ENCODE measurements at places on chromosomes 5 and 9.

- no peak for DNase-seq
These were observed 334.6 kb upstream of the TUSC1 start for GRCh38 chr9:26012797-26013196.

GRCh38 chr9:123480791-123481190 is 124.8 kb downstream of the CRB2 start:
- DNase-seq, result no peak

DNA sequence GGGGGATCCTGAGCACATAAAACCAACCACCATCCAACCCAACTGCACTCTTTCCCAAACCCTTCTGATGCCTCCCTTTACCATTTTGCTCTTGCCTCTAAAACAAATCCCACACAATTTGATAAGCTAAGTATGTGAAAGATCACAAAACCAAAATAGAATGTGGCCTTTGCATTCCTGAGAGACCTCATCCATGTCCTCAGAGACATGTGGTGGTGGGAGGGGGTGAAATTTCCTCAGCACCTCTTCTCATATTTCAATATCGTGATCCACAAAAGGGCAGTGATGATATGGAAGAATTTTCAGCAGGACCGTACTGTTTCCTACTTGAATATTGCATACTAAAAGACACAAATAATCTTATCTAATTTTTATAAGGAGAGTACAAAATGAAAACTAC is 423.3 kb downstream of the TLE1 start:
- no peak for DNase-seq

GRCh38 chr5:131384173-131384572 is 120.3 kb downstream of the CDC42SE2 start:
- DNase-seq, result no peak

DNA sequence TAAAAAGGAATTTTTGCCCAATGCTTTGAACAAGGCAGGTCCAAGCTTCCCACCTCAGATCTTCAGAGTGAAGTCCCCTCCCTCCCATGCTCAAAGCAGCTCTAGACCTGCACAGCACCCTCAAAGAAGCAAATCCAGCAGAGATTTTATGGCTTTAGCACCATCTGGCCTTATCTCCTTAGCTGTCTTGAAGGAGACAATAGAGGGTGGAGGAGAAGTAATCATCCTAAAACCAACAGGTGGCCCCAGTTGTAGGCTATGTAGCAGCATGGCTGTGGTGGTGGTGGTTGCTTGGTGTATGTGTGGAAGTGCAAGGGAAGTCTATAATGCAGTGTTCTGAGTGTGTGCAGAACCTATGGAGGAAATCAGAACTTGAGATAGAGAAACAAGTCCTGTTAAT is 140.1 kb downstream of the GRIA1 start:
- DNase-seq, result no peak

GRCh38 chr5:33340195-33340594 is 100.6 kb upstream of the TARS1 start:
- no peak for DNase-seq

DNA sequence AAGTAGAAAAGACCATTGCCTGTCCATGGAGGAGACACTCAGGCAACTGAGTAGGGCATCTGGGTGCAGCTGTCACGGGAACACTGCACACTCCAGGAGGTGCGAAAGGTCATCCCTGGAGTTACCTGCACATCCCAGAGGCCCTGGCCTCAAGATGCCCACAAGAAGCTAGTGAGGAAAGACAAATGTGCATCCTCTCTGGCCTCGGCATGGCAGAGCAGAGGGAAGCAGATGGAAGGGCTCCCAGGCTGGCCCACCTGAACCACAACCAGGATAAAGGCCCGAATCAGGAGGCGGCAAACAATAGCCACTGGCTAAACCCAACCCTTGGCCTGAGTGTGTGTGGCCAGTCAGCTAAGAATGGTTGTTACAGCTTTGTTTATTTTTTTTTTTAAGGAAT is 231.7 kb downstream of the SYK start:
- DNase-seq, result no peak

DNA sequence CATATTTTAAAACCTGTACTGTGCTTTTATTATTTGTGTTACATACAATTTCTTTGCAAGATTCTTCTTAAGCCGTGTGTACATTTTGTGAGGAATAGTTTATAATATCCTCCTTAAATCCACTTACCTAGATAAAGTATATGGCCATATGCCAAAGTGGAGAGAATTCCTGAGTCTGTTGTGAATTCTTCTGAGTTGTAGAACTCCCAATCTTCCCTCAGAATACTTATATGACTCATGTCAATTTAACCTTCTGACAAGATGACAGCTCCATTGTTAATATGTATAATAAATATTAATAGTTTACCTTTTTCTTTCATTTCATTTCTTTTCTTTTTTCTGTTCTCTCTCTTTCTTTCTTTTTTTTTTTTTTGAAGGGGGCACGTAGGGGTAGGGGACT is 6.0 kb upstream of the RICTOR start:
- no peak for DNase-seq

DNA sequence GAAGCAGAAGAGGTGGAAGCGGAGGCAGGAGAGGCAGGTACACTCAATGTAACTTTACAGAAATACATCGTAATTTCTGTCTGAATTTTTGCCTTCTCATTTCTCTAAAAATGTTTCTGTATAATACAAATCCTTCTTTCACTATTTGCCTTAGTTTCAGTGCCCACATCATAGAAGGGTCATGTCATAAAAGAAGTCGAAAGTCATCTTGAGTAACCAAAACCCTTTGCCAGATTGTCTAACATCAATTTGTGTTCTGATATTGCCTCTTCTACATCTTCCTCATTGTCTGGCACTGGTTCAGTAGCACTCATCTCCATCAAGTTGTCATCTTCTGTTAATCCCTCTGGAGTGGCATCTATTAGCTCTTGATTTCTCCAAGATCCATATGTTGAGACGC is 6.2 kb upstream of the CYFIP2 start:
- no peak for DNase-seq

- peak; percentile 66 for DNase-seq
These were observed 559 bp downstream of the SPAG8 start for GRCh38 chr9:35811381-35812024.

DNA sequence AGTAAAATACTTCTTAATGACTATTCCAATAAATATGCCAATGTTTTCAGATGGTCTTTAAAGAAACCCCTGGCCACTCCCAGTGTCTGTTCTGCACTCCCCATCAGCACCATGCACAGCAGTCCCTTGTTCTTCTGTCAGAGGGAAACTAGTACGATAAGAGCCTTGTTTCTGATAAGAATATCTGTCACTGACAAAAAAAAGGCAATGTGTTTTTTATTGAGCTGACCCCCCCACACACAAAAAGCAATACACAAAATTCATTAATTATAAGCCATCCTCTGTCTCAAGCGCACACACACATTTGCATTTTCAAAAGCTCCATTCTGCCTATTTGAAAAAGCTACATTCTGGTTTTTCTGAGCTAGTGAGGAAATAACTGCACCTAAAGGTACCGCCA is 119.1 kb downstream of the ENC1 start:
- DNase-seq, result no peak

DNA sequence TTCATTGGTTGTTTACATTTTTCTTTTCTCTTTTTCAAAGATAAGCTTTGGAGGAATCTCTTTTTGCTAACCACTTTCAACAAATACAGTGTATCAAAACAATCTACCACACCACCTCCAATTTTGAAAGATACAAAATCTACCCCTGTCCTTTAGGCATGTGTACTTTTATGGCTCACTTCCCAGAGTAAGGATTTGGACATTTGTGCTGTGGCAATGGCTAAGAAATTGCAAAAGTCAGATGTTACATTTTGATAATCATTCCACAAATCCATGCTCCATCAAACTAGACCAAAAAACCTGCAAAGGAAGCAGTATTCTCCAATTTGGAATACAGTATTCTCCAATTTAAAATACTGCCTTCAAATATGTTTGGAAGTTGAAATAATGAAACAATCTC is 204.9 kb downstream of the MCTP1 start:
- no peak for DNase-seq

GRCh38 chr9:34334916-34335315 is 5.5 kb downstream of the NUDT2 start:
- no peak for DNase-seq

DNA sequence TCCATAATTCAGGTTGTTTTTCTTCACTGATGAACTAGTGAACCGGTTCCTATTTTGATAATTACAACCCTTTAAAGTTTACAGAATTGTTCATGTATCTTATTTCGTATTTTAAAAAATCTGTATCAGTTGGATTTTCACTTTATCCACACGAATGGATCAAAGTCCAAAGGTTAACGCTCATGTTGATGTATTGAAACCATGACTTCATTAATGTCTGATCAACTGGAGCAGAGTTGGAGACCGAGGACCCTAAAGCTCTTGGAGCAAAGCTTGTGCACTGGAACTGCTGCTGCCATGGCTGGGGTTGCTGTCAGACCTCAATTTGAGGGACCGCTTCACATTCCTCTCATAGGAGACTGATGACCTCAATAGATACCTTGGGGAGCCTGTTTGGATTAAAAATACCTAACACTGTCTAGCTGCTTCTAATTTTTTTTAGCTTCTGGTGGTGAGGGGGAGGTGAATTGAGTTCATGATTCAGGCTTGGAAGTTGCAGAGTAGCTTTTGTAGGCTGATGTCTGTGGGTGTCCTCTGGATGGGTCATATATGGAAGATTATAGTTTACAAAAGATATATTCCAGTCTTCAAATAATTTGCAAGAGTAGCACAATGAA is 45.1 kb downstream of the KIAA1958 start:
- DNase-seq, result no peak

- DNase-seq, result no peak
These were observed 55.8 kb downstream of the EPB41L4B start for GRCh38 chr9:109264877-109265587.

DNA sequence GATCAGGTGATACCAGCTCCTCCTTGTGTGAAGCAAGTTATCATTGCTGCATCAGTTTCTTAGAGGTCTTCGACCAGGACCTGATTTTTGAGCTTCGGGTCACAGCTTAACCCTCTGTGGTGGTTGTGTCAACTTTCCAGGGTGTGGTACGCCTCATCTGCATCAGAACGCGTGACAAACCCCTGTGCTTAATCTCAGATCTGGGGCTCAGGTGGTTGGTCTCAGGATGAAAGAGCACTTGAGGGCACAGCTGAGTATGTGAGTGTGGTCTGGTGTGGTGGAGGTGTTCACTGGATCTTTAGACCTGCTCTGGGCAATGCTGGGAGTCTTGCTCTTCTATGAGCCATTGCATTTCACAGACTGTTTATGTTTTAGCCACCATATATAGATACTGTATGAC is 64.1 kb downstream of the OSTF1 start:
- peak; percentile 76 for DNase-seq

DNA sequence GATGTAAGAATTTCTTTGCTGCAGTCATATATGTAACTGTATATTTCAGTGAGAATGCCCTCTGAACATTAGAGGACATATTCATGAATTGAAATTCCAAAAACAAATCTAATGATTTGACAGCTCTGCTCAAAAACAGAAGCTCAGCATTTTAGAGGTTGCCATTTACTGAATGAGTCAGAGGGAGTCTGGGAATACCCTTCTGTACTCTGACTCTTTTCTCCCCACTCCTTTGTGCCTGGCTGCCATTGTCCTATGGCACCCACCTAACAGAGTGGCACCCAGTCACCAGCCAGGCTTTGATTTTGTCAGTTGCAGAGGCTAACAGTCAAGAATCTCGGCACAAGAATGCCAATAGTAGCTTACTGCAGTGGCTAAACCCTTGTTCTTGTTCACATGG is 133.6 kb downstream of the ATG10 start:
- DNase-seq, result no peak

- DNase-seq, result no peak
These were observed 43.8 kb upstream of the SUSD1 start for GRCh38 chr9:112218908-112219307.

- no peak for DNase-seq
These were observed 23.6 kb downstream of the FABP6 start for GRCh38 chr5:160252916-160253315.

- no peak for DNase-seq
These were observed 32.1 kb upstream of the SELENOP start for GRCh38 chr5:42843675-42844292.
